Hepatocyte (in vitro differentiated cells): ENCODE measurements at places on chromosomes 12 and 14.

DNA sequence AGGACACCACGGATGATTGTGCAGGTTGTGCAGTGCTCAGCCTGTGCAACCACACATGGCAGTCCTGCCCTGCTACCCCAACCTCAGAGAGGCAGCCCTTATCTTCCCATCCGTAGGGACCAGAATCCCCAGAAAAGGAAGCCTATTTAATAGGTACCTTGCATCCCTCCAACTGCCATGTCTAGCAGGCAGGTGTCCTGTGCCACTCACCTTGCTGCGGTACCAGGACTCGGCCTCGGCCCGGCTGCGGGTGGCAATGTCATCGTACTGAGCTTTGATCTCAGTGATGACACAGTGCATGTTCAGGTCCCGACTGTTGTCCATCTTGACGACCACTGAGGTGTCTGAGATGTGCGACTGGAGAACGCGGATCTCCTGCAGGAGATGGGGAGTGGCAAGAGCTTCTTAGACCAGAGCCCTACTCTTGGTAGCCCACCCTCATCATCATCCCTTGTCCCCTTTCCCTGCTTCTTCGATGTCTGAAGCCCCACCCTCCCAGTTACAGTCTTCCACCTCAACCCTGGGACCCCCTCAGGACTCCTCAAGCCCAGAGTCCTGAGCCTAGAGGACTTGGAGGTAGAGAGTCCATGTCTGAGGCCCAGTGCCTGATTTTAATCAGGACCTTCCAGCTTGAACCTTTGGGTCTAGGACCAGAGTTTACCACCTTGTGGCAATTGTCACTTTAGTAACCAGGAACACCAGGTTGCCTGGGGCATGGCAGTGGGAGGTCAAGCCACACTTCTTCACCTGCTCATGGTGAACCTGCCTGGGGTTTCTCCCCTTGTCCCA lies 20.5 kb downstream of the KRT7 start:
- peaks cover 47% of the 10 kb centered on the region for H3K27me3 ChIP-seq
- H3K36me3 ChIP-seq: no peaks in the 10 kb centered on the region
- no peak for DNase-seq
- H3K4me3 ChIP-seq: no peak overlapping the region
- H3K27ac ChIP-seq: no peak overlapping the region

DNA sequence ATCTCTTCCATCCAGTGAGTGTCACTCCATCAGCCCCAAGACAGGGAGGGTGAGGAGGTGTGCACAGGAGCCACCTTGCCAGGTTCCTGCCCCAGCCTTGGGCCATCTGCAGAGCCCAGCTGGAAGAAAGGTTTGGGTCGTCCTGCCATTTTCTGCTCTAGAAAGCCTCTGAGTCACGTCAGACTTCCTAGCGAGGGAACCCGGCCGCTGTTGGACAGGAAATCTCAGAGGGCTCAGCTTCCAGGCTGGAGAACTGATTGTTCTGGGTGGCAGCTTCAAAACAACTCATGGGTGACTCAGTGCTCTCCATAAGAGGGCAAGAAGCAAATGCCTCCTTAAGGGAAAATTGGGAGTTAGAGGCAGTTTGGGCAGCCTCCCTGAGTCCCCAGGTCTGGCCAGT lies 16.6 kb downstream of the HIP1R start:
- H3K4me1 ChIP-seq: no peaks in the 10 kb centered on the region
- DNase-seq: no peak
- H3K27ac ChIP-seq: no peak overlapping the region
- no peaks in the 10 kb centered on the region for H3K36me3 ChIP-seq
- no peak overlapping the region for H3K4me3 ChIP-seq

GRCh38 chr14:72517736-72518135 lies 376.2 kb downstream of the DPF3 start:
- H3K4me3 ChIP-seq: no peak overlapping the region
- DNase-seq: no peak
- peaks cover 3% of the 10 kb centered on the region for H3K27me3 ChIP-seq
- H3K4me1 ChIP-seq: no peaks in the 10 kb centered on the region
- no peak overlapping the region for H3K27ac ChIP-seq

- H3K27me3 ChIP-seq: no peaks in the 10 kb centered on the region
- H3K4me3 ChIP-seq: no peak overlapping the region
- no peaks in the 10 kb centered on the region for H3K36me3 ChIP-seq
- no peak overlapping the region for H3K27ac ChIP-seq
Measured at GRCh38 chr14:38721822-38722431, 381.1 kb downstream of the SEC23A start.

- no peak for DNase-seq
- H3K27ac ChIP-seq: no peak overlapping the region
- H3K27me3 ChIP-seq: no peaks in the 10 kb centered on the region
- no peak overlapping the region for H3K4me3 ChIP-seq
Measured at GRCh38 chr12:44993161-44993560, 57.7 kb downstream of the DBX2 start.

DNA sequence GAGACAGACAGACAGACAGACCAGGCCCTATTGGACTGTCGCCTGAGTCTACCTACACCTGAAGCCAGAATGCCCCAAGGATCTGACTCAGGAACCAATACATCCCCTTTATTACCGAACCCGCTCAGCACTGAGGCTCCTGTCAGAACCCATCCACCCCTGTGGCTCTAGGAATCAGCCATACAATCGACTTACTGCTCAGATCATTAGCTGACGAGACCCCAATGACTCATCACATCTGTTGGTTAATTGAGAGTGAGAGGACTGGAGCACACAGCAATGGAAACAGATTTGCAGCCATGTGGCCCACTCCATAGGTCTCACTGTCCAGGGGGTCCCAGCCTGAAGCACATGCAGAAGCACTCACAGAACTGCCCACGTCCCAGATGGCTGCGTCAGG lies 15.2 kb downstream of the ITPK1 start:
- H3K36me3 ChIP-seq: no peaks in the 10 kb centered on the region
- H3K27me3 ChIP-seq: no peaks in the 10 kb centered on the region
- no peak overlapping the region for H3K4me3 ChIP-seq
- DNase-seq: no peak
- peak overlapping the region; percentile 71 for H3K27ac ChIP-seq

- DNase-seq: no peak
- H3K36me3 ChIP-seq: no peaks in the 10 kb centered on the region
- no peaks in the 10 kb centered on the region for H3K27me3 ChIP-seq
- H3K27ac ChIP-seq: no peak overlapping the region
- H3K4me1 ChIP-seq: no peaks in the 10 kb centered on the region
Measured at GRCh38 chr12:69726922-69727321, 11.7 kb upstream of the RAB3IP start.

DNA sequence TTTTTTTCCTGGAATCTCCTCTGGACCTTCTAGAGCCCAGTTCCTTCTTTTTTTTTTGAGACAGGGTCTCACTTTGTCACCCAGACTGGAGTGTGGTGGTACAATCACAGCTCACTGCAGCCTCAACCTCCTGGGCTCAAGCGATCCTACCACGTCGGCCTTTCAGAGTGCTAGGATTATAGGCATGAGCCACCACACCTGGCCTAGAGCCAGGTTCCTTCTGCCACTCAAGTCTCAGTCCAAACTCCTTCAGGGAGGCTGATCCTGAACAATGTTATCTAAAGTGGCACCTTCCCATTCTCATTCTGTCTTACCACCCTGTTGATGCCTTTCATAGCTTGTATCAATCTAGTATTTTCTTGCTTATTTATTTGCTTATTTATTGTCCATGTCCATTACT lies 22.3 kb upstream of the ELK3 start:
- H3K4me3 ChIP-seq: no peak overlapping the region
- H3K27me3 ChIP-seq: no peaks in the 10 kb centered on the region
- no peak overlapping the region for H3K27ac ChIP-seq
- DNase-seq: no peak
- no peaks in the 10 kb centered on the region for H3K36me3 ChIP-seq

DNA sequence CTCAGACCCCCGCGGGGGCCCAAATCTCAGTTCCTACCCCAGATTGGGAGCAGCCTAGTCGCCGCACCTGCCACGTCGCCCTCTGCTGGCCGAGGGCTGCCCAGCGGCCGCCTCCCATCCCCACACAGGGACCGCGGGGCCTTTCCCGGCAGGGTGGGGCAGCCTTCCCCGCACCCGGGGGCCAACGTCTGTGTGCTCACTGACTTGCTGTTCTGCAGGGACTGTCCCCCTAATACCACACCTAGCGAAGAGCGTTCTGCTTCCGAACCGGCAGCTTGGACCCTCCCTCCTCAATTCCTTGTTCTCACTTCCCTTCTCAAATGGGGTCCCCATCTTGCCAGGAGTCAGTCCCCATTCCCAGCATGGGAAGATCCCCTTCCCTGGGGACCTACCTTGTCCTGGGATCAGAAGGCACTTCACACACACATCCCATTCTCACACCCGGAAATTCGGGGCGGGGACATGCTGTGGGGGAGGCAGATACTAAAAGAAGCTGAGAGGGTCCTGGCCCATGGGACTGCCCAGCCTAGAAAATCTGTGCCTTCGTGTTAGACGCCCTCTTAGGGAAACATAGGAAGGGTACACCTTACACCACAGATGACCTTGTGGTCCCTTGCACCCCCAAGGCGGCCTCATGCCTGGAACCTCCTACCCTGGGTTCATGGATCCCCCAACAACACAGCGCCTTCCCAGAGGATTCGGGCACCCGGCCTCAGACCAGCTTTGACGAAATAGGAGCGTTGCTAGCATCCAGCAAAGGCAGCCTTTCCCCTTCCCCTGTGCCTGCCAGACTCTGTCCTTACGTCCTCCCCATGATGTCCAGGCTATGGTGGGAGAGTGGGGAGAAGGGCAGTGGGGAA lies 16.4 kb downstream of the ACVRL1 start:
- no peaks in the 10 kb centered on the region for H3K27me3 ChIP-seq
- peaks cover 13% of the 10 kb centered on the region for H3K4me1 ChIP-seq
- no peaks in the 10 kb centered on the region for H3K36me3 ChIP-seq
- H3K27ac ChIP-seq: no peak overlapping the region
- H3K4me3 ChIP-seq: no peak overlapping the region
- peak; percentile 67 for DNase-seq

DNA sequence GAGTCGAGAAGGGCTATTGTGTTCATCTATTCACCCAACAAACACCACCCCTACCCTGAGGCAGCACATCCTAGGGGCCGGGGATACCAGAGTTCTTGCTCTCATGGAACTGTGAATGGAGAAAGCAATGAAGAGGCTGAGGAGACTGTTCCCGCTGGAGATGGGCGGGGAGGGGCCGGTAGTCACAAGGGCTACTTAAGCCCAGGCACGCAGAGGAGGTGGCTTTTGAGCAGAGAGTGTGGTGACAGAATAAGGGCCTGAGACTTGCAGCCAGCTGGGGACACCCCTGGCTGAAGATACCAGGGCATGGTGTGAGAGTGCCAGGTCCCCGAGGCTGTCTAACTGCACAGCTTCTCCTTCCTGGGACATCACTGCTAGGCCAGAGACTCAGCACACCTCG lies 114.1 kb upstream of the EVL start:
- H3K4me1 ChIP-seq: no peaks in the 10 kb centered on the region
- H3K27me3 ChIP-seq: no peaks in the 10 kb centered on the region
- DNase-seq: no peak
- no peak overlapping the region for H3K27ac ChIP-seq
- no peak overlapping the region for H3K4me3 ChIP-seq

- H3K4me1 ChIP-seq: no peaks in the 10 kb centered on the region
- H3K4me3 ChIP-seq: no peak overlapping the region
- H3K27me3 ChIP-seq: no peaks in the 10 kb centered on the region
- DNase-seq: no peak
- no peaks in the 10 kb centered on the region for H3K36me3 ChIP-seq
Measured at GRCh38 chr12:117491711-117492110, 130.3 kb upstream of the NOS1 start.

DNA sequence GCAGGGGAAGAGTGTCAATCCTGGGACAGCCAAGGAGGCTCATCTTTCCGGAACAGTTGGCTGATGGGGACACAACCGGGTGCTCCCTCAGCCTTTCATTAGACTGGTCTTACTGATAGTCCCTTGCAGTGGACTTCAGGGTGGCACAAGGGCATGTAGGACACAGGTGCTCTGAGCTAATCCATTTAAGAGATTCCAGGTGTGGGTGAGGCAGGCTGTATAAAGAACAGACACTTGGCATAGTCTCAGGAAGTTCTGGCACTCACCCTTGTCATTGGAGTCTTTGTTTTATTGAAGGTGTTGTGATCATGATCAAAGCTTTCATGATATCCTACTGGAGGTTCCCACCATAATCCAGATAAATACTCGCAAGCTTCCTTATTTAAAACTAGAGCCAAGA lies 341.6 kb downstream of the EMP1 start:
- no peak overlapping the region for H3K27ac ChIP-seq
- H3K27me3 ChIP-seq: no peaks in the 10 kb centered on the region
- H3K36me3 ChIP-seq: no peaks in the 10 kb centered on the region
- no peaks in the 10 kb centered on the region for H3K4me1 ChIP-seq

DNA sequence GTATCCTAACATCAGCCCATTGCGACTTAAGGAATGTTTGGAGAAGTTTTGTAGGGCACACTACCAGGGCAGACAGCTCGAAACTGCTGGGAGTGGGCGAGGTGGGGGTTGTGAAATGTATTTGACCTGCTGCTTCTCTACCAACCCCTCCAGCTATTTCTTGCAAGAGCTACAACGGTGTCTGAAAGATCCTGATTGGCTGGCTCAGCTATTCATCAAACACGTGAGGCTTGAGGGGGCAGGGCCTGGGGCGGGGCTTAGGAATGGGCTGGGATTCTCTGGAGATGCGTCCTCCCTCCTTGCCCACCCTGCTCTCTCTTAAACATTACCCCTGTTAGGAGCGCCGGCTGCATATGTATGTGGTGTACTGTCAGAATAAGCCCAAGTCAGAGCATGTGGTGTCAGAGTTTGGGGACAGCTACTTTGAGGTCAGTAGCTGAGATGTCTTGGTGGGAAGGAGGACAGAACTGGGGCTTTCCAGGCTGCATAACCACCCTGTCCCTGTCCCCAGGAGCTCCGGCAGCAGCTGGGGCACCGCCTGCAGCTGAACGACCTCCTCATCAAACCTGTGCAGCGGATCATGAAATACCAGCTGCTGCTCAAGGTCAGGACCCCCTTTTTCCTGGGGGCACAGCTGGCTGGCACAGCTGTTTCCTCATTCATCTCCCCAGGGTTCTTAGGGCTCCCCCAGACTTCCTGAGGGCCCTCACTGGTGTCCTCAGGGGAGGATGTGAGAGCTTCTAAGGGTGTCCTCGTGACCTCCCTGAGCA lies 3.1 kb downstream of the ARHGEF25 start:
- DNase-seq: no peak
- no peak overlapping the region for H3K4me3 ChIP-seq
- H3K27me3 ChIP-seq: peaks cover 81% of the 10 kb centered on the region

- no peaks in the 10 kb centered on the region for H3K36me3 ChIP-seq
- H3K27me3 ChIP-seq: no peaks in the 10 kb centered on the region
- no peak overlapping the region for H3K4me3 ChIP-seq
- H3K4me1 ChIP-seq: peaks cover 17% of the 10 kb centered on the region
- peak overlapping the region; percentile 75 for H3K27ac ChIP-seq
Measured at GRCh38 chr12:95802482-95803270, 12.1 kb upstream of the NTN4 start.

DNA sequence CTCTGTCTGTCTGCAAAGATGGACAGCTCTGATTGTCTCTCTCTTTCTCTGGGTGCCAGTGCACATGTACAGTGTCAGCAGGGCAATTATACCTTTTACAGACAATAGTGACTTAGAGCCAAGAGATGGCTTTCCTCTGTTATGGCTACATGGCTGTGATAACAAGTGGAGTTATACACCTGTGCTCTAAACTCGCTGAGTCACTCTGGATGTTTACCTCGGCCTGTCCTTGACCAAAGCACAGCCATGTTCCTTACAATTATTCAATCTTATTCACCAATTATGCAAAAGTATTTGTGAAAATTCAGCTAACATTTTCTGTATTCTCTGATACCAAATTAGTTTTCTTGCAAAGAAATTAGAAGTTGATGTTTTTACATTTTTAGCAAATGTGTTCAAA lies 475.5 kb upstream of the CCDC196 start:
- no peak overlapping the region for H3K4me3 ChIP-seq
- no peak for DNase-seq
- no peaks in the 10 kb centered on the region for H3K36me3 ChIP-seq
- peaks cover 5% of the 10 kb centered on the region for H3K4me1 ChIP-seq
- H3K27ac ChIP-seq: no peak overlapping the region
